ENCODE measurements at places on chromosomes 2 and 18. TPM values are rescaled to one million over a fixed set of nuclear protein-coding genes. Genes with fewer than 3 reads are reported as not detected.

Gene SAG
- not detected for total RNA-seq

Gene MAPK4
- total RNA-seq: 0.43 TPM

Gene RGPD4
- total RNA-seq: not detected

Gene ABCB11
- total RNA-seq: 1.2 TPM

Gene RAB11FIP5
- 17.8 TPM for total RNA-seq

Gene LYG2
- not detected for total RNA-seq

Gene MYO1B
- 35.1 TPM for total RNA-seq

Gene EFHD1
- 4.8 TPM for total RNA-seq
